ENCODE measurements at places on chromosomes 6 and 20.

- no peak for DNase-seq
Observed at GRCh38 chr6:42010185-42010891, 40.0 kb upstream of the TAF8 start.

- DNase-seq, result no peak
Observed at GRCh38 chr6:13303668-13304017, 24.7 kb downstream of the TBC1D7 start.

GRCh38 chr6:44036196-44036595, 91.1 kb downstream of the MRPL14 start:
- DNase-seq, result peak; percentile 64

DNA sequence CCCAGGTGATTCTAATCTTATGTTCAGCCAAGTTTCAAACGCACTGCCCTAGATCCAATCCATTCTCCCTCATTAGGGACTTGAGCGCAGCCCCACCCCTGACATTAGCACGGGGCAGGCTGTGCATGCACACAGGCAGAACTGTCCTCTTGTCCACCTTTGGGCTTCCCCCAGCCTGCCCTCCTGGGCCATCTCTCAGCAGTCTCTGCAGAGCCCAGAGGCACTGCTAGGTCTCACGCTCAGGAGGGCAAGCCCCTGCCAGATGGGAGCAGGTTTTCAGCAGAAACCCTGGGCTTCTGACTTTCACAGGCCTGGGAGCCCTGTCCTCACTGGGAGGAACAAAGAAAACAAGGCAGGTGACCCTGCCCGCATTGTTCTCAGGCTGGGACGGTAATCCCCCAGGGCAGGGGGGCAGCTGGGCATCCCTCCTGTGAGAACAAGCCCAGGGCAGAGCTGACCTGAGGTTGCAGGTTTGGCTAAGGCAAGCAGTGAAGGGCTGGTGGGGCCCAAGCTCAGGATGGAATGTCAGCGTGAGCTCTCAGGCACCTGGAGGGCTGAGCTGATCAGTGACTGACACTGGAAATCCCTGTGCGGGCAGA, 24.5 kb downstream of the KCNK5 start:
- DNase-seq, result no peak

DNA sequence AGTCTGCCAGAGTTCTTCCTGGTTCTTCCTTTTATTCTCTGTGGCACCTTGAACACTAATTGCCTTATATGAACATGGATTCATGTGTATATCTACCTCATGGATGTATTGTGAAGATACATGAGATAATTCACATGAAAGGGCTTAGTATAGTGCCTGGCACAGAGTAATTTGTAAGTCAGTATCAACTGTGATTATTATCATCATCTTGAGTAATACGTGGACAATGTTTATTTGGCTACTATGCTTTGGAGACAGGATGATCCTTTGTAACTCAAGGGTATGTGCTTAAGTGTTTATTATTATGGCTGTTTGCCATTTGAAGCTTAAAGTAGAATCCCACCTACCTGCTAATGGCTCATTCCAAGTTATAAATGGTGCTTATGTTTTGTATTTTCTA, 16.0 kb downstream of the DOP1A start:
- DNase-seq, result no peak

- no peak for DNase-seq
Observed at GRCh38 chr6:111222341-111222740, 135.0 kb downstream of the SLC16A10 start.

DNA sequence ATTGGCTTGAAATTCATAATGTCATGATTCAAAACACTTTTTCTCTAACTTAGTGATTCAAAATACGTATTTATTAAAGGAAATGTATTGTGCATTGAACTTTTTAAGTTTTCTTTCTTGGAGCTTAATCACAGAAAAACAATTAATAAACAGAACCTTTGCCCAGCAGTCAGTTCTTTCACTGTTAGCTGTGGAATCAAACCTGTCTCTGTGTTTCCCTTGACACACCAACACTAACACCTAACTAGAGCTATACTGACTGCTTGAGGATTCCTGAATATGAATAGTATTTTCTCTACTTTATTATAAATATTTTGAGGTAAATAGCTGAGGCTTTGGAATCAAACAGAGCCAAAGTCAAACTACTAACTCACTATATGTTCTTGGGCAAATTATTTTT, 296.4 kb downstream of the HIVEP2 start:
- DNase-seq, result no peak

GRCh38 chr6:48069280-48069679, 41.7 kb downstream of the PTCHD4 start:
- peak; percentile 4 for DNase-seq

GRCh38 chr6:21200134-21200870, 393.2 kb upstream of the SOX4 start:
- DNase-seq, result no peak

DNA sequence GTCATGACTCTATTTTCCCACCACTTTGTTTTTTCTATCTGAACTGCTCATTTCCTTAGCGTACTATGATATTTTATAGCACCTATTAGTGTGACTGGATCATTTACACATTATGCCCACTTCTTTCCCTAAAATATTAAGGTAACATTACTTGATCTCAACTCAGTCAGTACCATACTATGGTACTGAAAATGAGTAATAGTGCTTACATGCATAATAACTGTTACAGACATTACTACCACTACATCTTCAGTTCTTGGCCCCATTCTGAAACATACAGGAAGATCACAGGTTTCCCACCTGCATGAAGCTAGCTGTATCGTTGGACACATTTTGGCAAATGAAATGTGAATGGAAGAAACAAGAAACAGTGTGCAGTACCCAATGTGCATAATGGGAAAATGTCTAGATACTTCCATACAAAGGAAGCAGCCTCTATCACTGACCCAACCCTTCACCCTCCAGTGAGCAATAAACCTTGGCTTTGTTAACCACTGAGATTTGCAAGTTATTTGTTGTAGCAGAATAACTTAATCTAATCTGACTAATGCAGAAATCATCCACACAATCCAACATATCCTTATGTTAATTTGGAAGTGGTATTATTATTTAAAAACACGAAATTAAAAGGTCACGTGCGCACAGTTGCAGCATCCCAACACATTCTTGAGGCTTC, 108.6 kb upstream of the DOK5 start:
- no peak for DNase-seq

GRCh38 chr6:164396071-164397047, 913.0 kb downstream of the C6orf118 start:
- DNase-seq, result no peak

DNA sequence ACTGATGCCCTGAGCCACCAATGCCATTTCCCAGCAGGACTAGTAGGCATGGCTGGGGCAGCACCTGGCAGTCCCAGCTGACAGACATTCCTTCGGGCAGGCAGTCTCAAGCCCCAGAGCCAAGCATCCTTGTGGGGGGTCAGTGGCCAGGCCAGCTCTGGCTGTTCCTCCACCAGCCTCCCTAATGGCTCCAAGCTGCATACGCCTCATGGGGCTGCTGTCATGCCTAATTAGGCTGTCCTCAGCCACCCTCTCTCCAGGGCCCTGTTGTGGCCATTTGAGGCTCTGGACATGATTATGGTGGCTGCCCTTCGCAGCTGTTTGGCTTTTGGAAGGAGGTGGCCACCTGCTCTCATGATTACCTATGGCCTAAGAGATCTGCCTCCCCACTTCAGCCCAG, 79.4 kb downstream of the DLGAP4 start:
- no peak for DNase-seq

DNA sequence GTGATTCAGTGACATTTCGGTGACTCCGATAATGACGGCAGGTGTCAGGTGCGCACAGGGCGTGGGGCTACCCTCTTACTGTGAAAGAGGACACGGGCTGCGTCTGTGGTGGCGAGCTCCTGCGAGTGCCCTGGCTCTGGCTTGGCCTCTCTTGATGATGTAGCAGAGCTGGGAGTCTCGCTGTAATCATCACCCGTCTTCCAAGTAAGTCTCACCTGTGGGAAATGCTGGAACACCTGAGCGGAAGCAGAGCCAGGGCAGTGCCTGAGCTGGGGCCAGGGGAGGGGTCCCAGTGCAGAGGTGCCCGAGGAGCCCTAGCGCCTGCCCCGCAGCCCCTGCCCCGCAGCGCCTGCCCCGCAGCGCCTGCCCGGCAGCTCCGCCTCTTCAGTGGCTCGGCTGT, 4.8 kb downstream of the OSBPL2 start:
- no peak for DNase-seq

DNA sequence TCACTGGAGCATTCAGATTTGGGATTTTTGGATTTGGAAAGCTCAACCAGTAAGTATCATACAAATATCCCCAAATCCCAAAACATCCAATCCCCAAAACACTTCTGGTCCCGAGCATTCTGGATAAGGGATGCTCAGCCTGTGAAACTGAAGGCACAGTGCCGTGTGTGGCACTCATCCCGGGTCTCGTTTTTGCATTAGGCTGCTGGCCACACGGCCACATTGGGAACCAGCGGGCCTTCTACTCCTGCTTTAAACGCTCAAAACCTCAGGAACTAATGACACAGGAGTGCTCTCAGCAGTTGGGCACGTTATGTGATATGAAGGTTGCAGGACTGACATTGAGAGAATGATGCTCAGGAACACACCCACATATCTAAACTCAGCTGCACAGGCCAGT, 35.6 kb downstream of the PSMG4 start:
- no peak for DNase-seq

DNA sequence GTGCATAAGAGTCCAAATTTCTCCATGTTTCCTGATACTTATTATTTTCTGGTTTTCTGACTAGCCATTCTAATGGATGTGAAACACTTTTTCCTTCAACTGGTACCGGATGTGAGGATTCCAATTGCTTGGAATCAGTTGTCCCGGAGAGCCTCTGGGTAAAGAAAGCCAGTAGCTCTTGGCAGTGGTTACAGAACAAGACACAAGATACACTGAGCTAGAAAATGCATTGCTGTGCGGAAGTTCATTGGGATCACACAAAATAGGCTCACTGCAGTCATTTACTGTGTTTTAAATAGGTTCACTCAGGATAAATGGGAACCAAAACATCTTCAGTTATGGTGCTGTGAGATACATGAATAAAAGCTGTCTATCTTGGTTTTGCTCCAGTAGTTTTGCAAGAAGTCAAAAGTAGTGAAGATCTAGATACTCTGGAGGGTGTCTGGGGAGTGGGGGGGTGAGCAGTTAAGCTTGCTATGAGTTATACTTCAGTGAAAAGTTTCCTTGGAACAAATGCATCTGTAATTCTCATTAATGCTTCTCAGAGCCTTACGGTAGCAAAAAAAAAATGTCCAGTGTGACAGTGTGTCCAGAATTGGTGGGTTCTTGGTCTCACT, 54.4 kb upstream of the RNF182 start:
- DNase-seq, result no peak

DNA sequence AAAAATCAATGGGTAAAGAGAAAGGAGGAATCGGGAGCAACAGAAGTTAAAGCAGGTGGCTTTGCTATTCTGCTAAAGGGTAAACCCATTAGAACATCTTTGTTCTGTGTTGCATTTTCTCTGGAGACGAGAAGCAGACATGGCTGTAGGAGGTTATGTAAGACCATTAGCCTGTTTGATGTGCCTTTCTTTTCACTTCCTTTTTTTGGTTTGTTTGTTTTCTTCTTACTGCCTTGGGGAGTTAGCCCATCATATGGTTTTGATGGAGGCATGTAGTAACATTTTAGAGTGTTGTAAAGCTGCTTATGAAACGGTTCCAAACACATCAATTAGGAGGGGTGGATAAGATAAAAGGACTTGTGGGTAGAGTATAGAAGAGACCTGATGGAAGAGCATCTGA, 131.0 kb downstream of the DOK5 start:
- no peak for DNase-seq

DNA sequence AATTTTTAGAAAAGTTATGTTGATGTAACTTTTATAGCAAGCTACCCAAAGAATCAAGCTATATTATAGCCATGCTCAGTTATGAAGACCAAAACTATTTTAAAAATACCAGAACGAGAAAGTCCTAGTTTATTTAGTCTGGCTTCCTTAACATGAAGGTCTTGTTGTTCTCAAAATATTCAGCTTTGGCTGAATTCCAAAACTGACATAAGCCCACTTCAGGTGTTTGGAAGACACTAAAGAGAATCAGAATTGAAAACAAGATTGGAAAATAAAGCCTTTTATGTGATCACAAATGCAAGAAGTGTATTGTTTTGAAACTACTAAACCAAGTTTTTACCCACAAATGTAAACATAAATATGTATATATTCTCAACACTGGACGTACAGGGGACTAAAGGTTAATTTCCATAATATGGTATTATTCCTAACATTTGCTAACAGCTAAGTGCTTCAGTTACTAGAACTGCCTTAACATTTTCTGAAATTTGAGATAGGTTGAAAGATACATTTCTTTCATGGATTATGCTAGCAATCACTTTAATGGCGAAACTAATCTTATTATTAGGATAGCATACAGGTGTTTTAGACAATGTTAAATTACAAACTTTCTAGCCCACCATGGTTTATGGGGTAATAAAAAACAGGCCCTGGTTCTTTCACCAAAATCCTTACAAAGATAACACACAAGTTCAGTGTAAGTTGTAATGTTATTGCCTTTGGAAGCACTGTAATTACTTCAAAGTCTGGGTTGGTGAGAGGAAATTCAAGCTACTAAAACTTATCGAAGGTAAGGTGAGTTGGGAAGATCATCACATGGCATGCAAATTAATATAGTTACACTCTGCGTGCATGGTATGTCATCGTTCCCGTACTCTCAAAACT, 1.6 kb downstream of the MAP3K5 start:
- DNase-seq, result no peak

Data from H54 (cell line).